ENCODE measurements at places on chromosomes 7 and 10.

- no peak for DNase-seq
Observed at GRCh38 chr10:112816033-112816430, 134.0 kb upstream of the TCF7L2 start.

DNA sequence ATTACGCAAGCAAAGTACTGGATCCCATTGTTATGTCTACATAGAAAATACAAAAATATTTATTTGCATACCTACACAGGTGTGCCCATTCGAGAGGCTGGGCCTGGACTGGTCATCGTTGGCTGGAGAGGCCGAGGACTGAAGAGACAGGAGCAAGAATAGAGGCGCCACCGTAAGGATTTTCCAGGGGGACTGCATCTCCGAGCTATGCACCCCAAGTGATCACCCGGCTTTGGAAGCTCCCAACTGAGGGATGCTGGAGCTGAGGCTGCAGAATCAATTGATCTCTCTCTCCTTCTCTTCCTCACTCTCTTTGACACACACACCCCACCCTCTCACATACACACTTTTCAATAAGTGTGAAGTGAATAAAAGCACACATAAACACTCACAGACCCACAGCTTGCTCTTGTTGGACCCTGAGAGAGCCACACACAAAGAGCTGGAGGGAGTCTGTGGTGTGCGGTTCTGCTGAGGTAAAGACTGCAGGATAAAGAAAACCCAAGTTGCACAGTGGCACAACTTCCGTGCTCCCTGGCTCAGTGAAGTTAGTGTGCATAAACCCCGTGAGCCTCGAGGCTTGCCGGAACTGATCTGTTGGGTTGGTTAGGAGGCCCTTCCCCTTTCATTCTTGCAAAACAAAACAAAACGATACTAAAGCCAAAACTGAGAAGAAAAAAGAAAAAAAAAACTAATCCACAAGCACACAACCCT is at the start of gene AOAH:
Gene AOAH, minus strand, starts transcription at position 544 of the 714 bp plus-strand sequence. Its CDS starts 346 bp downstream, at position 198.
- no peak for DNase-seq

DNA sequence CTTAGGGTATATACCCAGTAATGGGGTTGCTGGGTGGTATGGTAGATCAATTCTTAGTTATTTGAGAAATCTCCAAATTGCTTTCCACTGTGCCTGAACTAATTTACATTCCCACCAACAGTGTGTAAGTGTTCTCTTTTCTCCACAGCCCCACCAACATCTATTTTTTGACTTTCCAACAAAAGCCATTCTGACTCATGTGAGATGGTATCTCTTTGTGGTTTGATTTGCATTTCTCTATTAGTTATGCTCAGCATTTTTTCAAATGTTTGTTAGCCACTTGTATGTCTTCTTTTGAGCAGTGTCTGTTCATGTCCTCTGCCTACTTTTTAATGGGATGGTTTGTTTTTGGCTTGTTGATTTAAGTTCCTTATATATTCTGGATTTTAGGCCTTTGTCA is 66.4 kb downstream of the MGAM2 start:
- DNase-seq = no peak

- DNase-seq = no peak
Observed at GRCh38 chr10:3858051-3858845, 73.2 kb upstream of the KLF6 start.

DNA sequence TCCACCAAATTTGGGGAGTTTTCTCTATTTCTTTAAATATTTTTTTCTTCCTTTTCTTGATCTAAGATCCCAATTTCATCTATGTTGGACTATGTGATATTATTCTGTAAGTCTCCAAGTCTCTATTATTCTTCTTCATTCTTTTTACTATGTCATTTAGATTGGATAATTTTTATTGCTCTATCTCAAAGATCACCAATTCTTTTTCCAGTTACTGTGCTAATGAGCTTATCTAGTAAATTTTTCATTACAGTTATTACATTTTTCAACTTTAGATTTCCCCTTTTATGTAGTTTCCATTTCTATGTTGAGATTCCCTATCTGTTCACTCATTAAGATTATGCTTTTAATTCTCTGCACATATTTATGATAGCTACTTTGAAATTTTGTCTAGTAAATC is 131.6 kb upstream of the NAMPT start:
- no peak for DNase-seq
